Fibroblast of upper back skin (primary cell): ENCODE measurements at places on chromosomes 16 and 17.

- peak; percentile 90 for DNase-seq
Observed at GRCh38 chr17:76072148-76072858, at the start of gene SRP68. SRP68 (minus strand) TSS chr17:76072517; CDS start chr17:76072491, 26 bp downstream.

DNA sequence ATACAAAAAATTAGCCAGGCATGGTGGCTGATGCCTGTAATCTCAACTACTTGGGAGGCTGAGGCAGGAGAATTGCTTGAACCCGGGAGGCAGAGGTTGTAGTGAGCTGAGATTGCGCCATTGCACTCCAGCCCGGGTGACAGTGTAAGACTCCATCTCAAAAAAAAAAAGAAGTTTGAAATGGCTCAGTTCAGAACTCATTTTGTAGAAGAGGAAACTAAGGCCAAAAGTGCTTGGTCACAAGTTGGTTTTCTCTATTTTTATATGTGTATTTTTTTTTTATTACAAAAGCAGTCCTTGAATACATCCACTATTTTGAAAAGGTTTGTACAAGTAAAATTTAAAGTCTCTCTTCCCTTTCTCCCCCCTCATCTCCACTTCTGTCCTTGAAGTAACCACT lies 5.5 kb downstream of the TAC4 start:
- DNase-seq = no peak

DNA sequence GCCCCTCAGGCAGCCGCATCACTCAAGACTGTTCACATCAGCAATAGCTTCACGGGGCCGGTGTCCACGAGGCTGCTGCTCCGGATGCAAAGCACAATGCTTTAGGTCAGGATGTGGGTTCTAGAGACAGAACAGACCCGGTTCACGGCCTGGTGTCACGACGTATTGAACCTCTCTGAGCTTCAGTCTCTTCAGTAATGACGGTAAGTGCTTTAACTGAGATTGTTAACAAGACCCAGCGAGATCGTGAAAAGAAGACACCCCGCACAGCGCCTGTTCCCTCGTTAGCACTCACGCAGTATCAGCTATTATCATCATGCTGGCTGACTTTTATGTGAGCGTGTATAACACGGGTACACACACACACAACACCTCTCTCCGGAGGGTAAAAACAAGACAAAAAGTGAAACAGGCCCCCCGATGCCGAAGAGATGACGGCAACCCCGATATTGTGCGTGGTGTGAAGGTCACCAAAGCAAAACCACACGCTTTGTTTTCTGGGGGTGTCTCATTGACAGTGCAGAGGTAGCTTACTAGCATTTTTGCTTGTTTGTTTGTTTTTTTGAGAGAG lies 21.4 kb upstream of the ABR start:
- no peak for DNase-seq

- DNase-seq = no peak
Observed at GRCh38 chr17:36525113-36525512, 9.6 kb downstream of the MYO19 start.

DNA sequence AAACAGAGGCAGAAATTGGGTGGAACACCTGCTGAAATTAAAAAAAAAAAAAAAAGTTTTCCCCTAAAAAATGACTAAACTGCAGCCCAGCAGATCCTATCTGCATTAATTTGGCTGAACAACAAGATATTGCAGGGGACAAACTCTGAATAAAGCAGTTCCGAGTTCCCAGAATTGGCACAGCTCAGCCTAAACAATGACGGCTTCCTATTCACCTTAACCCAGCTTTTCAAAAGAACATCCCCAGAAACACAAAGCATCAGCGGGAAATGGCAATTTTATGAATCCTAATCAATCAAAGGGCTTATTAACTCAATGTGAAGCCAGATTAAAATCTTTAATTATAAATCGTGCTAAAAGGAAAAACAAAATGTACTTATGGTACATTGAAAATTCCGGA lies 497.8 kb upstream of the ZFHX3 start:
- DNase-seq = no peak

- no peak for DNase-seq
Observed at GRCh38 chr16:50560903-50561863, 13.0 kb downstream of the NKD1 start.

- no peak for DNase-seq
Observed at GRCh38 chr16:50967827-50968612, 183.1 kb downstream of the SALL1 start.

GRCh38 chr17:60315650-60316049 lies 76.3 kb downstream of the USP32 start:
- no peak for DNase-seq

GRCh38 chr17:1650731-1651558 lies 1.3 kb upstream of the RILP start:
- no peak for DNase-seq

GRCh38 chr17:61276806-61277205 lies 122.8 kb upstream of the TBX2 start:
- no peak for DNase-seq

GRCh38 chr16:86513471-86514277 lies 3.3 kb downstream of the FOXF1 start:
- DNase-seq = no peak

DNA sequence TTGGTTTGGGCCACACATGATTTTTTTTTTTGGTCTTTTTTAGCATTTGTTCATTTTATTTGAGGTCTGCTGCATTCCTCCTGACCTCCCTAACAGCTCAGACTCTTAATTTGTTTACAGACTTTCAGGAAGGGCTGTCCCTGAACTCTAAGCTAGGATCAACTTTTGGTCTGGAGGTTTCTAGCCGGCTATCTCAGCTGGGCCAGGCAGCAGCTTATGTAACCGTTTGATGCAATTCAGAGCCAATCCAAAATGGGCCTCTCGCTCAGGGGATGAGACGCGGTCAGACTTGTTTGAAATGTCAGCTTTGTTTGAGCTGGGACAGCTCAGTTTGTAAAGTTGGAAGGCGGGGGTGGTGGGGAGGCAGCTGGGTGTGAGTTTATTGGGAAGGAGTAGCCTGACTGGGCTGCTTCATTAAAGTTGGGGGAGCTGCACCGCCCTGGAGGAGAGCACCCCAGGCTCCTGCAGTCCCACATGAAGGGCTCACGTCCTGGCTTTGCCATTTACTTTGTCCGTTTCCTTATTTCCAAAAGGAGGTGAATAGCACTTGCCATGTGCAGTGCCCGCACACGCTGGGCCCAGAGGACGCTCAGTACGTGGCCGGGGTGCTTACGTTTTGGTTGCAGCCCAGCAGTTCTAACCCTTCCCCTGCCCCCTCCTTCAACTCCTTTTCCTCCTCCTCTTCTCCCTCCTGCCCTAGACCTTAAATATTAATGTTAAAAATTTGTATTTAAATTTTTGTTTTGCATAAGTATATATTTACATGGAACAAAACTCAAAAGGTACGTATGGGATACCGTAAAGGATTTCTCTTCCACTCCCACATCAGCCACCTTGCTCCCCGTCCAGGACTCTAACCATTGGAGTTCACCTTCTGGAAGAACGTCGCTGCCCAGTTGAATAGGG lies 121.2 kb downstream of the SNX29 start:
- DNase-seq = peak; percentile 67

DNA sequence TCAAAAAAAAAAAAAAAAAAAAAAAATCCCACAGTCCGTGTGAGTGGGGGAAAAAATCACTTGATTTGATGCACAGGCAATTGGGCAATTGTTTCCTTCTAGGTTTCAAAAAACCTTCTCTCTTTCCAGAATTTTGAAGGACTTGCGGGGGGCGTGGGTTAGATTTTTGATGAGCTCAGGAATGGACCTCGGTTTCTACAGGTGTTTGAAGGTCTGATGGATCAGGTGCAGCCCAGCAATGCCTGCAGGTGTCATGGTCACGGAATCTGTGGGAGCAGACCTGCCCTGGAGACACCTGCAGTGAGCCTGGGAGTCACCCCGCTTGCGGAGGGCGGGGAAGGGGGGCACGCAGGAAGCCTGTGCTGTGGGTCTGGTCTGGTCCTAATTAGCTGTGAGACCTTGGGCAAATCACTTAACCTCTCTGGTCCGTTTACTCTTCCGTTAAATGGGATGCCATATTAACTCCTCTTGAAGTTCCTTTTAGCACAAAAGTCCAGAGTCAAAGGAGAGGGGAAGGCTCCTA lies 174.2 kb downstream of the IRF8 start:
- DNase-seq = no peak

- DNase-seq = no peak
Observed at GRCh38 chr16:19227643-19228042, 57.9 kb upstream of the CLEC19A start.
